ENCODE measurements at places on chromosomes 1 and 21.

GRCh38 chr1:214694769-214695168 lies 91.8 kb downstream of the CENPF start:
- no peak for DNase-seq

DNA sequence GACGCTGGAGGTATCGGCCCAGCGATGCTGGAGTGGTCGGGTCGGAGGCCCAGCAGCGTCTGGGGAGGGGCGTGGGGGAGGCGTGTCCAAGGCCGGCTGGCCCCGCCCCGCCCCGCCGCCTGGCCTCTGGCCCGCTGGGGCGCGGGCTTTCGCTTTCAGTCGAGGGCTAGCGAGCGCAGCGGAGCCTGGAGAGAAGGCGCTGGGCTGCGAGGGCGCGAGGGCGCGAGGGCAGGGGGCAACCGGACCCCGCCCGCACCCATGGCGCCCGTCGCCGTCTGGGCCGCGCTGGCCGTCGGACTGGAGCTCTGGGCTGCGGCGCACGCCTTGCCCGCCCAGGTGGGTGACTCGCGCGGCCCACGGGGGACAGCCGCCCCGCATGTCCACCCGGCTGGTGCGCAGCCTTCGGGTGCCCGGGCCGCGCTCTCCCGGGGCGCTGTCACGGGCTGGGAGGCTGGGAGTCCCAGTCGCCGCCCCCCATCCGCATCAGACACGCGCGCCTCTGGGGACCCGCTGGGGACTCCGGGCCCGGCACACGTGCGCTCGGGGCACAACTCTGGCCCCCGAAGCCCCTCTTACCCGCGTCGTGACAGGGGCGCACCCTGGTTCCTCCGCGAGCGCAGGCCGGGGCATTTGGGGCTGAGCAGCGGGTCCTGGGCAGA lies at the start of gene TNFRSF1B:
Gene TNFRSF1B, plus strand, starts transcription at position 158 of the 659 bp plus-strand sequence. Its CDS starts 101 bp downstream, at position 259.
- DNase-seq = peak; percentile 54

DNA sequence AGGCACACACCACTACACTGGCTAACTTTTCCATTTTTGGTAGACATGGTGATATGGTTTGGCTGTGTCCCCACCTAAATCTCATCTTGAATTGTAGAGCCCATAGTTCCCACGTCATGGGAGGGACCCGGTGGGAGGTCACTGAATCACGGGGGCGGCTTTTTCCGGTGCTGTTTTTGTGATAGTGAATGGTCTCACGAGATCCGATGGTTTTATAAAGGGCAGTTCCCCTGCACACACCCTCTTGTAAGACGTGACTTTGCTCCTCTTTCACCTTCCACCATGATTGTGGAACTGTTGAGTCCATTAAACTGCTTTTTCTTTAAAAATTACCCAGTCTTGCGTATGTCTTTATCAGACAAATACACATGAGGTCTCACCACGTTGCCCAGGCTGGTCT lies 1.3 kb upstream of the FTCD start:
- no peak for DNase-seq

DNA sequence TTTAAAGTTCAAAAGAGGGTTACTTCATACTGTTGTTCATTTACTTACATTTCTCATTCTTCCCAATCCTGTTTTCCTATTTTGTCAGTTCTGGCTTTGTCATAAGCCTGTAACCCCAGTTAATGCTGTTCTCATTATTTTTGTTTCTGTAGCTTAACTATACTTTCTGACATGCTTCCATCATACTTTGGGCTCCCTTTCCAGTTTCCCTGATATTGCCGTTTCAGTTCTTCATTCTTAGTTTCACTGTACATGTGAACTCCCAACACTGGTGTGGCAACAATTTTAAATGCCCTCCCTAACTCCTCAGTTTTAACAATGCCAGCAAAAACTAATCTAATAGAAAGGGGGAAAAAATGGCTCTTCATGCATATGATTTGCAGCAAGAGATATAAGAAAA lies 456.7 kb downstream of the LMO4 start:
- DNase-seq = no peak

DNA sequence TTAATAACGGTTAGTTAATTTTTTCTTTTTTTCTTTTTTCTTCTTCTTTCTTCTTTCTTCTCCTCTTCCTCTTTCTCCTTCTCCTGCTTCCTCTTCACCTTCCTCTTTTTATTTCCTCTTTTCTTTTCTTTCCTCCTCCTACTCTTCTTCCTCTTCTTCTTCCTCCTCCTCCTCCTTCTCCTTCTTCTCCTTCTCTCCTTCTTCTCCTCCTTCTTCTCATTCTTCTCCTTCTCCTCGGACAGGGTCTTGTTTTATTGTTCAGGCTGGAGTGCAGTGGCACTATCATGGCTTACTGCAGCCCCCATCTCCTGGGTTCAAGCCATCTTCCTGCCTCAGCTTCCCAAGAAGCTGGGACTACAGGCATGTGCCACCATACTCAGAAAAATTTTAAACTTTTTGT lies 13.4 kb upstream of the ACBD3 start:
- DNase-seq = no peak

GRCh38 chr1:89271341-89272015 lies 1.2 kb downstream of the GBP5 start:
- DNase-seq = no peak

GRCh38 chr1:52238887-52239707 lies 97.2 kb downstream of the ZFYVE9 start:
- DNase-seq = no peak

- DNase-seq = no peak
Observed at GRCh38 chr1:67544921-67545320, 114.7 kb upstream of the SERBP1 start.

DNA sequence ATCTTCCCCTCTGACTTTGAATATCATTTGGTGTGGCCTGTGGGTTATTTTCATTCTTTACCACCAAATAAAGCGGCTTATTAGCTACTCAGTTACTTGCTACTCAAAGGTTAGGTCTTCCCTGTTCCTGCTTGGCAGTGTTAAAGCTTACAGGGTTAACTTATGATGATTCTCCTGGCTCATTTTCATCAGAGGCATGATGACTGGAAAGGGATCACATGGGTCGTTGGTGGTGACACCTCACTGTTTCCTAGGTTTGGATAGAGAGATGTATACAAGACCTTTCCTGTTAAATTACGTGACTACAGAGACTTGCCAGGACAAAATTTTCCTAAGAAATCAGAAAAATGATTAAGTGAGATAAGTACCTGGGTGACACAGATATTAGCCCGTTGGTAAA lies 27.4 kb downstream of the MRPS6 start:
- DNase-seq = no peak

DNA sequence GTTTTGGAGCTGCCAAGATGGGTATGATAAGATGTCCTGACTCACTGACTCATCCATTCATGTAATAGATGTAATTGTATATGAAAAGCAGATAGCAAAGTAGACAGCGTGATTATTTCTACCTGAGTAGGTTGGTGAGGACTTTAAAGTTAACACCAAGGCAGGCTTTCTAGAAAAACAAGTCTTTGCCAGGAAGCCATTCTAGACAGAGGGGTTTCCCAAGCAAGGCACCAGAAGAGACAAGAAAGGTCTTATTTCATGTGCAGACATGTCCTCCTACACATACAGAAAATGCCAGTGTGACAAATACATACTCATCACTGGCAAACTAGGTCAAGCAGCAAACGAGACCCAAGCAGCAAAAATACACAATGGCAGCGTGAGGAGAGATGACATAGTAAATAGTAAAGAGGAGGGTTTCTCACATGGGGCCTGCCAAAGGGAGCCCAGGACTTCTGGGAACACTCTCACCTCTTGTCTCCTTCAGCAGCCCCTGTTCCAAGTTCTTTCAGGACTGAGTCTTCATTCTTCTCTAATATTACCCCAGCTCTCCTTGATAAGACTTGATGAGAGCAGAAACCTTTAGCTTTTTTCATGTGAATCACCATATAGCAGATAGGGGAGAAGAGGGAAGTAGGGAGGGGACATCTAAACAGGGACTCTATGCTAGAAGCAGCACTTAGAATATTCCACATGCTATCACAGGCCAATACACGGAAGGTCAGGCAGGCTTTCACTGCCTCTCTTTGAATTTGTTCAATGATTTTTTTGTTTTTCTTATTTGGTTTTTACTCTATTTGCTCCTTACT lies 114.6 kb upstream of the ATP1B1 start:
- peak; percentile 3 for DNase-seq

GRCh38 chr21:28654406-28654805 lies 338.3 kb downstream of the LTN1 start:
- DNase-seq = no peak

DNA sequence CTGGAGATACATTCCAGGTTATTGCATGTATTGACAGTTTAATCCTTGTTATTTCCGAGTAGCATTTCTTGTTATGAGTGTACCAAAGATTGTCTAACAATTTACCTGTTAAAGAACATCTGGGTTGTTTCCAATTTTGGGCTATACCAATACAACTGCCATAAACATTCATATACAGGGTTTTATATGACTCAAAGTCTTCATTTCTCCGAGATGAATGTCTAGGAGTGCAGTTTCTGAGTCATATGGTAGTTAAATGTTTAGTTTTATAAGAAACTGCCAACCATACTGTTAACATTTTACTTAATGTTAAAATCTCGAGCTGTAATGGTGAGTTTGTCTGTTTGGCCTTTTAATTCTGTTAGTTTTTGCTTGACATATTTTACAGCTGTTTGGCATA lies 10.0 kb downstream of the RAB4A start:
- DNase-seq = no peak

DNA sequence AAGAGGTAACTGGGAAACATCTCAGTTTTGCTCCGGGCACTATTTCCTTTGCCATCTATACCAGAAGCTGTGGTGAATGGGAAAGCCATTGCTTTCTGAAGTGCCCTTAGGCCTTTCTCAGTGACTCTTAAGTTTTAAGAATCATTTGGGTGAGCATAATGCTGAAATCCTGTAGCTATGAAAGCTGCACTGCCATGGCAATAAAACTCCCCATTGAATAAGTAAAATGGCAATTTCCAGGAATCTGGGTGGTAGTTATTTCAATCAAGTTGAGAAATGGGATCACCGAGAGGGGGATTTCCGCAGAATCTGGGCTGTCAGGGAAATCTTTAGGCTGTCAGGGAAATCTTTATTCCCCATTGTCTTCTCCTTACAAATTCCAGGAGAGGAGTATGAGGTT lies 26.8 kb upstream of the MACF1 start:
- DNase-seq = no peak

DNA sequence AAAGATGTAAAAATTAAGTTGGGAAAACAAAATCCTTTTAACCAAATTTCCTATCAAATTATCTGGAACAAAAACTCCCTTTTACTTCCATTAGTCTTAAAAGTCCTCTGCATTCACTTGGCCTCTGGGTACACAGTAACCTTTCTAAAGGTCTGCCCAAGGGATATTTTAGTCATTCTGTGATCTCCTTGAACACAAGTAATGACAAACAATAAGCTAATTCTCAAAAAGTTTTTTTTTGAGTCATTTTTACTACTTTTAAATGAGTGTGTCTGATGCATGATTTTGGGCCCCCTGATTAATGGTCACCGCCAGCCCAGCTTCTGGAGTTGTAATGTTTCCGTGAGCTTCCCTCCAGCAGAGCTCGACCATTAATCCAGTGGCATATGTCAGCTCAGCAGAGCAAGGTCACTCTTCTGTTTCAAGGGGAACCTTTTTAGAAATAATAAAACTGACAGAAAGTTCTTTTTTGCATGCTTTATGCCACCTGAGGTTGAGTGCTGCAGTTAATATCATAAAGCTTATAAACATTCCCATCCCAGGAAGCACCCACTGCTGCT lies 14.3 kb downstream of the SAMSN1 start:
- no peak for DNase-seq

GRCh38 chr1:41847733-41848132 lies 71.0 kb downstream of the HIVEP3 start:
- DNase-seq = no peak

DNA sequence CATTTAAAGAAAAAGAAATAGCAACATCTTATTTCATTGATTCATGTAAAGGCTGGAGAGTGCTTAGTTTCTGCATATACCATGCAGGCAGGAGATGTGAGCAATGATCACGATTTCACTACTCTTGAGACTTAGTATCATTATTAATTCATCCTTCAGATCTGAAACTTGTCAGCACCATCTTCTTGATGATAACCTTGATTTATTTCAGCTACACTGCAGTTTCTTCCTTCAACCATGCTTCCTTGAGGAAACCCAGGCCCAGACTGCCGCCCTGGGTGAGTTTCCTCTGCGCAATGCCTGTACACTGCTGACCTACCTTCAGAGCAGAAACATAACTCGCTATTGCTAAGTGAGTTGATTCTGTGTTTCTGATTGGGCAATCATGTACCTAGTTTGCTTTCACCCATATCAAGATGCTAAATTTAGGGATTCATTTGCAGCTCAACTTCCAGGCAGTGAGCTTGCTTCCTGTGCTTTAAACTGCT lies 13.5 kb upstream of the BCL10 start:
- DNase-seq = no peak

DNA sequence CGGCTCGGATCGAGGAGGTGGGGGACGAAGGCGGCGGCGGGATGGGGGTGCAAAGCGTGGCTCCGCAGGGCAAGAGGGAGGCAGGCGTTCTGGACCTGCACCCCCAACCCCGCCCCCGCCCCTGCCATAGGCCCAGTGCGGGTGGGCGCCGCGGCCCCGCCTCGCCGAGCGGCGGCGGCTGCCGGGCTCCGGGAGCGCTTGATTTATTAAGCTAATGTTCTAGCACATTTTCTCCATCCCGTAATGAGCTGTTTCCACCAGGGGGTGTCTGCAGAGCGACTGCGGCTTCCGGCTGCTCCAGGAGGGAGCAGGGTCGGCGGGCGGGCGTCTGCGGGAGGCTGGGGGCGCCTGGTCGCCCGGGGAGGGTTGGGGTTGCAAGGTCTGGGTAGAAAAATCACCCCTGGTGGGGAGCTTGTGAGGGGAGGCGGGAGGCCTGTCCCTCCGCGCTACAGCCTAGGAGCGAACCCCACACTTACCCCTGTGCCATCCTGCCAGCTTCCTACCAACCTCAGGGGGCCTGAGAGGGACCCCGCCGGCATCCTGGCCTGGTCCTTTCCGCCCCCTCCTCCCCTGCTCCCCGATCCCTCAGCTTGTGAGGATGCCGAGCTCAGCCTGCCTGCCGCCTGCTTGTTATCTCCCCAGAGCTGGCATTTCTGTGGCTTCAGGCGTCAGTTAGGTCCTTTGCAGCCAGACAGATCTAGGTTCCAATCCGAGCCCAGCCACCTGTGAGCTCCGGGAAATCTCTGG lies 48.5 kb upstream of the ACOT11 start:
- DNase-seq = no peak

DNA sequence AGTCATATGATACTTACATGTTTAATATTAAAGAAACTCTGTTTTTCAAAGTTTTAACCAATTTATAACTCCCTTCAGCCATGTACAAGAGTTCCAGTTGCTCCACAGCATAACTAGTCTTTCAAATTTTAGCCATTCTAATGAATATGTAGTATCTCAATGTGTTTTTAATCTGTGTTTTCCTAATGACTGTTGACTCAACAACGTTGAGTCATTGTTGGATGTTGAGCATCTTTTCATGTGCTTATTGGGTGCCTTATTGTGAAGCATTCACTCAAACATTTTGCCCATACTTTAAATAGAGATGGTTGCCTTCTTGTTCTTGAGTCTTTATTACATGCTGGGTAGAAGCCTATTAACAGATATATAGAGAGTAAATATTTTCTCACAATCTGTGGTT lies 240.2 kb upstream of the LYPLAL1 start:
- no peak for DNase-seq

All from stimulated activated CD4-positive, alpha-beta T cell treated with anti-CD3 and anti-CD28 coated beads, Interleukin-2, amount 100 ng/mL, for 48 hours (primary cell).